ENCODE measurements at places on chromosomes 4 and X.

DNA sequence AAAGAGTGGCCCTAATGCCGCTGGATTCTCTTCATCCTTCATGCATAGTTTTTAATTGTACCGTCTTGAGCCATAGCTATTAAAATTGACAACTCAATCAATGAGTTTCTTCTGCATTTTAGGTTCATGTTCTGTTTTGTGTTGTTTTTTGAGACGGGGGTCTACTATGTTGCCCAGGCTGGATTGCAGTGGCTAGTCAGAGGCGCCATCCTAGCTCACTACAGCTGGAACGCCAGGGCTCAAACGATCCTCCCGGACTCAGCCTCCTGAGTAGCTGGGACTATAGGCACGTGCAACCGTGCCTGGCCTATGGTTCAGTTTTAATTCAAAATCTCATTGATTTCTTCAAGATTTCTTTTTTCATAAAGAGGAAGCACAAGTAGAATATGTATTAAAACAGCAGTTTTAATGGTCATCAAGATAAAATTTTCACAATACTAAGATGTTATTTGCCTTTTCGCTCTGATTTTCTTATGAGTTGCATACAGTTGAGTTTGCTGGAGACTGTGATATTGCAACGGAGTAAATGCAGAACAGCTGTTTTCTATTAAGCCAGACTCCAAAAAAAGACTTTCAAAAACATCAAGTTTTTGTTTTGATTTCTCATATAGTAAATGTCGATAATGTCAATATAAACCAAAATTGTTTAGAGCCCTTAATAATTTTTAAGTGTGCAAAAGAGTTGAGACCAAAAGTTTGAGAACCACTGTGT is 1.1 kb upstream of the STX18 start:
- no peak for DNase-seq

GRCh38 chr4:48653217-48654014 is 126.7 kb downstream of the FRYL start:
- DNase-seq = no peak

- no peak for DNase-seq
Measured at GRCh38 chr4:13212936-13213335, 271.2 kb downstream of the RAB28 start.

DNA sequence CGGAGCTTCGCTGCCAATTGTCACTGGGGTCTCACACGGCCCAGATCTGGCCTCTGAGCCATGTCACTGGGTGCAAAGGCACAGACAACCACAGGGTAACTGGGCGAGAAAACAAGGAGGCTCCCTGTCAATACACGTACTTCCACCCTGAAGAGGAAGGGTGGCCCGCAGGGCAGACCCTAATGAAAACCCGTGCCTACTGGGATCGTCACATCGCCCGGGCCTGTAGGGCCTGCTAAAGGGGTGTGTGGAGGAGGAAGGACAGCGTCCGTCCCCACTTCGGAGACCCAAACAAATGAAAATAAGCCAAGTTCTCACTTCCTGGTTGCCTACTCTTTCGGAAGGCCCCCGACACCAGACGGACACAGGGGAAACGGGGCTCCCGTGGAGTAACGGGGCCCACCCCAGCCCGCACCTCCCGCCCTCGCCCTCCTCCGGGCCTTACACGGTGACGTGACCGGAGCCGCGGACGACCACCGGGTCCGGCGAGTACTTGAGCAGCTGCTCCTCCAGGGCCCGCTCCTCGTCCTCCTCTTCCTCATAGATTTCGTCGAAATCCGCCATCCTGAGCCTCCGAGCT is 578 bp downstream of the CHIC2 start:
- DNase-seq = no peak

DNA sequence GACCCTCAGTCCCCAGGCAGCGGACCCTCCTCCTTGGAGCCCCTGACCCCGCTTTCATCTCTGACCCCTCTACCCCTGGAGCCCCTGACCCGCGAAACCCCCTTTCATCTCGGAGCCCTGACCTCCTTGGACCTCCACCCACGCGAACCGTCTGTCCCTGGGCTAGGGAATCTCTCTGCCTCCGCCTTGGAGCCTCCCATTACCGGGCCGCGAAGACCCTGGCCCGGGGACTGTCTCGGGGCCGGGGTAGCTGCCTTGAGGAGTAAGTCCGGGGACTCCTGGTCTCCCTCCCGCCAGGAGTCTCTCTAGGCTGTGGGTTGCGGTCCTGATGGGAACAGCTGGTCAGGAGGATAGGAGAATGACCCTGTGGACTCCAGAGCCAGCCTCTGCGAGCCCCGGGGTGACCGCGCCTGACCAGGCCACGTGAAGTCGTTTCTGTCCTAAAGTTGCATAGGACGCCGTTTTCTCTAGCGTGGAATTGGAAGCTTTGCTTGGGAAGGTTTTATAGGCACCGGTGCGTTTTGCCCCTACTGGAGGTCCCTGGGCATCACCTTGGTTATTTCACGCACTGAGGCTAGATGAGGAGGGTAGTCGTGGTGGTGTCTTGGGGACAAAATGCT is 824 bp downstream of the TBC1D14 start:
- DNase-seq = no peak

- no peak for DNase-seq
Measured at GRCh38 chrX:48498374-48498809, 10.4 kb upstream of the PORCN start.

DNA sequence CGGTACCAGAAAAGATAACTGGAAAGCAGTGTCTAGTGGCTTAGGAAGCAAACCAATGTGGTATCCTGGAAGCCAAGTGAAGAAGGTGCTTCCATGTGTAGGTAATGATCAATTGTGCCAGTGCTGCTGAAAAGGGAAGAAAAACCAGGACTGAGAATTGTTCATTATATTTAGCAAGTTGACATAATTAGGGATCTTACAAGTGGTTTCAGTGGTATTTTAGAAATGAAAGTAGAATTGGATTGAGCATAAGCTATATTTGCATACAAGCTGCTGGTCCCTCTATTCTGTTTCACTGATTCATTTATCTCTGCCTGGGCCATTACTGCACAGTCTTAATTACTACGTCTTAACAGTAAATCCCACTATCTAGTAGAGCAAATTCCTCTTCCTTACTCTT is 32.3 kb downstream of the PRDM8 start:
- DNase-seq = no peak

- DNase-seq = no peak
Measured at GRCh38 chr4:109169170-109169569, 133.3 kb downstream of the COL25A1 start.

GRCh38 chrX:136759968-136760367 is 20.8 kb downstream of the ARHGEF6 start:
- DNase-seq = no peak

GRCh38 chr4:115323106-115323707 is 209.8 kb upstream of the NDST4 start:
- no peak for DNase-seq

DNA sequence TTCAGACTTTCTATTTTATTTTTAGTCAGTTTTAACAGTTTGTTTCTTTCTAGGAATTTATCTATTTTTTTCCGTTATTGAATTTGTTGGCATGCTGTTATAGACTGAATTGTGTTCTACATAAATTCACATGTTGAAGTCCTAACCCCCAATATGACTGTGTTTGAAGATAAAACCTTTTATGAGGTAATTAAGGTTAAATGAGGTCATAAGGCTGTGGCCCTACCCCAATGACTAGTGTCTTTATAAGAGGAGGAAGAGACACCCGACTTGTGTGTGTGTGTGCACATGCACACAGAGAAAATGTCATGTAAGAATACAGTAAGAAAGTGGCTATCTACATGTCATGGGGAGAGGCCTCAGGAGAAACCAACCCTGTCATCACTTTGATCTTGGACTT is 146.3 kb downstream of the BRWD3 start:
- DNase-seq = no peak

DNA sequence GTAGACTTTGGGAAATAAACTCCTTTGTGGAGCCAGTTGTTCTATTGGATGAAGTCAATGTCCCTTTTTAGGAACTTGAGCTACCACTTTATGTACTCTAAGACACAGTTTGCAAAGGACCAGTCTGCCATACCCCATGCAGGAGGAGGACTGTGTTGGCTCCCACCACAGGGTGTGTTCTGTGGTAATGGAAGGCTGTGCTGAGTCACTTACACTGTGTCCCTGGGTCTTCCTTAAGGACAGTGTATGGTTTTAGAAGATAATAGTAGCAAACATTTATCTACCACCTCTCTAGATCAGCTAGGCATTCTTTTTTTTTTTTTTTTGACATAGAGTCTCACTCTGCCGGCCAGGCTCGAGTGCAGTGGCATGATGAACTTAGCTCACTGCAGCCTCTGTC is 184.0 kb upstream of the PGRMC2 start:
- no peak for DNase-seq

GRCh38 chr4:73711989-73712388 is 28.4 kb upstream of the CXCL8 start:
- DNase-seq = no peak

- DNase-seq = no peak
Measured at GRCh38 chr4:3442959-3443749, 1.4 kb downstream of the HGFAC start.

DNA sequence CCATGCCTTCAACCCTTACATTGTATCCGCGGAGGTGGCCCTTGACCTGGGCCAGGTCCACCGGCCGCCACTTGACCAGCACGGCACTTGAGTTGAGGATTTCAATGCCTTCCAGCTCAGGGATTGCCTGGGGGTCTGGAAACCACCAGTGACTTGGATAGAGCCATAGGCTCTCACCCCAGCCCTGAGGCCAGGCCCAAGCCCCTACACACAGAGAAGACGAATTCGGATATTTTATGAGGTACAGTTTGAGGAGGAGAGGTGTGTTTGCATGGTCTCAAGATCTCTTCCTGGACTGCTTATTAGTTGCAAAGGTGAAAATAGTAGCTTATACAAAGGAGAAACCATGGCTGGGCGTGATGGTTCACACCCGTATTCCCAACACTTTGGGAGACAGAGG is 20.3 kb downstream of the L1CAM start:
- DNase-seq = no peak

- no peak for DNase-seq
Measured at GRCh38 chr4:40769266-40769665, 19.5 kb downstream of the NSUN7 start.

- no peak for DNase-seq
Measured at GRCh38 chr4:145298885-145299284, 118.5 kb upstream of the OTUD4 start.

DNA sequence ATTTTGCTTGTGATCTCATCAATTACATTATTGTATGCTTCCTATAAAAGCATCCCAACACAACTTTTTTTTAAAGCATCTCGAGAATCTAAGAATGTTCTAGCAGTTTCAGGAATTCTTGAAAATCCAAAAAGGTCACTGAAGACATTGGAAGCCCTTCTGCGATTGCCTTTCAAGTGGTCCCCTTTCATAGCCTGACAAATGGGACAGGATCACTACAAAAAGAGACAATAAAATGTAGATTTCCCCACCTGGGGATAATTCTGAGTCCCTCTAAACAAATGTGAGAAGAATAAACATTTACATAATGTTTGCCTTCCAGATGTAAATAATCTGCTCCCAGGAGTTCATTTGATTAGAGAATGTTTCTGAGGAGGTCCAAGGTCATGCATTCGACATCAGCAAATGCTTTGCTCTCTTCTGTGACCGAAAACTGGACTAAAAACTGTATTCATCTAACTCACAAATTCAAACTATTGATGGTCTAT is 116.0 kb downstream of the COL25A1 start:
- DNase-seq = no peak

- no peak for DNase-seq
Measured at GRCh38 chr4:161320377-161320776, 843.4 kb downstream of the FSTL5 start.

DNA sequence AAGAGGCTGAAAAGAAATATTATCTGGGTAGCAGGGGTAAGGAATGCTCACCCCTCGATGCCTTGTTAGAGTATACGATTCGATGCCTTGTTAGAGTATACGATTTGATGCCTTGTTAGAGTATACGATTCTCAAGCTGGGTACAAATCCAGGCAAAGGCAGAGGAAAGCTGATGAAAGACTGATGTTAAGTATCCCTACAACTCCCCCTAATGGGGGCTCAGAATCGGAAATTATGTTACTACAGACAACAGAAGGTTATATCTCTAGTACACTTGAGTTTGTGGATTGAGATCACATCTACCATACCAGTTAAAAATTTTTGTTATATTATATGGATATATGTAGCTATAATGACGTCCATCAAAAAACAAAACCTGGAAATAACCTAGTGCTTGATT is 4.8 kb downstream of the LRRC66 start:
- DNase-seq = no peak

GRCh38 chr4:19675172-19675811 is 576.4 kb upstream of the SLIT2 start:
- DNase-seq = no peak

GRCh38 chrX:15399962-15400391 is 15.8 kb upstream of the VEGFD start:
- DNase-seq = peak; percentile 12

DNA sequence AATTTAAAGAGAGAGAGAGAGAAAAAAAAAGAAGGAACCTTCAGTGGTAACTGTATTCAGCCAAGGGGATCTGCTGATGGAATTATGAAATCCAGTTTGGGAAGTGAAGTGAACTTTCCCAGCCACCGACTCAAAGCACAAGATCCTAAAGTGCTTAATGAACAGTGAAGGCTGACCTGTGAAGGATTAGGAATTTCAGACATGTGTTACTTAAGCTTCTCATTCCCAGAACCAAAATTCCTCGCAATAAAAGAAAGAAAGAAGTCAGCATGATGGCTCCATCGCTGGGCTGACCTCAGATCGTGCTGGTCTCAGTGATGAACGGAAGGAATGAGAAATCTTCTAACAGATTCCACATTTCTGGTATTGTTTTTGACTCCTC is 135.2 kb downstream of the ARSF start:
- DNase-seq = no peak

- DNase-seq = no peak
Measured at GRCh38 chr4:151223465-151223864, 53.5 kb upstream of the PRSS48 start.

- DNase-seq = no peak
Measured at GRCh38 chr4:164977243-164978164, at the start of gene TRIM61. TSS of gene TRIM61 (minus strand) at chr4:164977657. CDS start at chr4:164970002, 7,655 bp downstream.

DNA sequence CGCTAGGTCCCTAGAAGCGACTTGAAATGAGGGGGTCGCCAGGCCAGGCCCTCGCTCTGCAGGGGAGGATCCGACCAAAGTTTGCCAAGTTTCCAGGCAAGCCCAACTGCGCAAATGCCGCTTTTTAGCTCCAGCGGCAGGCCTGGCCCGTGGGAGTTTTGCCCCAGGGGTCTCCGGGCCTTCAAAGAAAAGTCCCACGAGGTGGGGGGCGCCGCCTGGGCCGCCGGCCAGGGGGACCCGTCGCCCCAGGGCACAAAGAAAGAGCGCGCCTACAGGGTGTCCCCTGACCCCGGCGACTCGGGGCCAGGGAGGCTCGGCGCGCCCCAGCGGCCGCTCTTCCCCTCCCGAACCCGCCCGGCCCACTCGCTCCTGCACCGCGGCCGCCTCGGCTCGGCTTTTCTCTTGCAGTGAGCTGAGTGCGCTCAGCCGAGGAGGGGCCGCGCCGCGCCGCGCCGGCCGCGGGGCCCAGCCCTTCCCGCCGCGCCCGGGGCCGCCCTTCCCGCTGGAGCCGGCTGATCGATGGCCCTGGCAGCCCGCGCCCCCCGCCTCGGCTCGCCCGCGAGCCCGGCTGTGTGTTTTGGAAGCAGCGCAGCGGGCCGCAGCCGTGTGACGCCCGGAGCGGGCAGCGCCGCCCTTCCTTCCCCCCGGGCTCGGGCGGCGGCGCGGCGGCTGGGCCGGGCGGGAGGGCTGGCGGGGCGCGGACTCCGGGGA is 754 bp upstream of the KLF3 start:
- DNase-seq = no peak
